ENCODE measurements at places on chromosomes 13 and 19. TPM values are rescaled to one million over a fixed set of nuclear protein-coding genes. Genes with fewer than 3 reads are reported as not detected.

Gene FCER2
- total RNA-seq = 0.20 TPM

Gene GJB2
- total RNA-seq = 1,565 TPM

Gene HIPK4
- not detected for total RNA-seq

Gene ZNF486
- 0.60 TPM for total RNA-seq

Gene KIR3DL2
- not detected for total RNA-seq

Gene FLT3LG
- 3.3 TPM for total RNA-seq

Gene CEACAM7
- 71.9 TPM for total RNA-seq
